Osteoblast (primary cell): ENCODE measurements at places on chromosomes 12 and 14. TPM values are rescaled to one million over a fixed set of nuclear protein-coding genes. Genes with fewer than 3 reads are reported as not detected.

The CCDC197 gene
- total RNA-seq = not detected in 2 replicates

The KRT4 gene
- not detected in 2 replicates for total RNA-seq

The MYO1H gene
- 1.5 TPM in 1 of 2 replicates, not detected in the other for total RNA-seq

- no peak for DNase-seq
Measured at GRCh38 chr12:26751179-26751578, 81.8 kb downstream of the ITPR2 start.

DNA sequence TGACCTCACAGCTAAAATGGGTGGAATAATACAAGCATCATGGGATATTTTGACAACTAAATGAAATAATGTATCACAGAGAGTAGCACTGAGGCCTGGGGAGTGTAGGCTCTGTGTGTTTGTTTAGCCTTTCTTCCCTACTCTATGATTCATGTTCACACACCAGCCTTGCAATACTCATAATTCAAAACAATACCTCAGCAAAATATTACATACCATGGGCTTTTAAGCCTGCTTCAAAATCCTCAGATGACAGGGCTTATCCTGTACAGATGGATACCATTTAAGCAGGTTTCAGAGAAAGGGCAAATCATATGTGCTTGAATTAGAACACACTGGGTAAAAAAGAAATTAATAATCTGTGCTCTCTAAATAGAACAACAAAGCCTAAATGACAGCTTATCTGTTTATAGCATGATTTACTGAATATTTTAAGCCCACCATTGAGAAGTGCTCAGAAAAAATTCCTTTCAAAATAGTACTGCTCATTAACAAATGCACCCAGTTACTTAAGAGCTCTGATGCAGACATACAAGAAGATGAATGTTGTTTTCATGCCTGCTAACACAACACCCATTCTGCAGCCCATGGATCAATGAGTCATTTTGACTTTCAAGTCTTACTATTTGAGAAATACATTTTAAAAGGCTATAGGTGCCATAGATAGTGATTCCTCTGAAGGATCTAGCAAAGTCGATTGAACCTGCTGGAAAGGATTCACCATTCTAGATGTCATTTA lies 84.9 kb upstream of the ADAMTS20 start:
- DNase-seq = no peak

GRCh38 chr14:21262410-21262809 lies 6.8 kb downstream of the HNRNPC start:
- no peak for DNase-seq

DNA sequence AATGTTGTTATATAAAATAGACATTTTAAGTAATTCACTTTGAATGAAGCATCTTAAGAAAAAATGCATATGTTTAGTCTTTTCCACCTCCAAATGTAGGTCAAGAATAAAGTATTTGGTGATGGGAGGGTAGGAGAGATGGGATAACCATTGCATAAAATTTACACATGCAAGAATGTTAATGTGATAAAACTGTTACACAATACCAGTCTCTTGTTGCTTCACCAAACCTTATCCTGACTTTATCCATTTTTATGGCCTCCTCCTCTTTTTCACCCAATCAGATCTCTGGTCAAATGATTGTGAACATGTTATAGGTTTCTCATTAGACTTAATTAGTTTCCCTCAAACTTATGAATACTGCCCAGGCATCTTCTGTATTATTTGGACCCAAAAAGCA lies 994.5 kb upstream of the FLRT2 start:
- DNase-seq = no peak

- peak; percentile 80 for DNase-seq
Measured at GRCh38 chr12:1481326-1481725, 113.1 kb downstream of the FBXL14 start.
